ENCODE measurements at places on chromosomes 11 and 22.

DNA sequence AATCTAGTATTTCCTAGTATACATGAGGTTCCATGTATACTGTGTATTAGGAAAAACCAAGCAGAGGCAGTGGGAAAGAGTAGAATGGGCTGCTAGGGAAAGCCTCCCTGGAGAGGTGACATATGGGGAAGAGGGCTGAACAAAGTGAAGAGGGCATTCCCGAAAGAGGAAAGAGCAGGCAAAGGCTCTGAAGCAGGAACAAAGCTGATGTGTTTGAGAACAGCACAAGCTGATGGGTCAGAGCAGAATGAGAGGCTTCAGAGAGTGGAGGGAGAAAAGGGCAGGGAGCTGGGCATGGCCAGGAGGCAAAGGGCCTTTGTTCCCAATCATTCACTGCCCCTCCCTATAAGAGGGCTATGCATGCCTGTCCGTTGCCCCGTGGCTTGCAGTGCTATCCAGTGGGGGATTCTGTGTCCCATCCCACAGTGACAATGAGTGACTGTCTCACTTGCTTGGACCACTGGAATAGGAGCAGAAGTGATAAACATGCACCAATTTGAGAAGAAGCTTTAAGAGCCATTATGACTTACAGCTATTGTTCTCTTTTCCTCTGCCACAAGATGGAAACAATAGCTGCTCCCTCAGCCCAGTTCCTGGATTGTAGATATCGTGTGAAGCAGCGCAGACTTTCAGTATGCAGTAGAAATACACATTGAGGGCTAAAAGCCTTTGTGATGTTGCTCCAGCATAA is 39.6 kb downstream of the GALNT18 start:
- no peak for DNase-seq

GRCh38 chr11:110174645-110175310 is 81.6 kb downstream of the ZC3H12C start:
- no peak for DNase-seq

DNA sequence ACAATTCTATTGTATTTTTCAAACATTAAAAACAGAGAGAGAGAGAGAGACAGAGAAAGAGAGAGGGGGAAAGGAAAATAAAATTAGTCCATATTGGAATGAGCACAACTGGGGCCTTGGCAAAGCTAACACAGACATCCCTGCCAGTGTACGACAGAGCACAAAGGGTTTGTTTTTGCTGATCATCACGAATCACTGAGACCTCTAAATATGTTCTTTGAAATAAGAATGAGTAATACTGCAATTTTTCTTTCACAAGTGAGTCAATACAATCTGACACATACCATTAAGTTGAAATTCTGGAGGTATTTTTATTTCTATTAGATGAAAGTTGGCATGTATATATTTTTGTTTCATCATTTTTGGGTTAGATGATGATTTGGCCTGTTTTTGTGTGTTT is 27.0 kb upstream of the LRRC4C start:
- no peak for DNase-seq

- no peak for DNase-seq
Observed at GRCh38 chr11:71242391-71242790, 10.0 kb downstream of the SHANK2 start.

- DNase-seq: no peak
Observed at GRCh38 chr11:44946263-44946662, 4.4 kb downstream of the TP53I11 start.

DNA sequence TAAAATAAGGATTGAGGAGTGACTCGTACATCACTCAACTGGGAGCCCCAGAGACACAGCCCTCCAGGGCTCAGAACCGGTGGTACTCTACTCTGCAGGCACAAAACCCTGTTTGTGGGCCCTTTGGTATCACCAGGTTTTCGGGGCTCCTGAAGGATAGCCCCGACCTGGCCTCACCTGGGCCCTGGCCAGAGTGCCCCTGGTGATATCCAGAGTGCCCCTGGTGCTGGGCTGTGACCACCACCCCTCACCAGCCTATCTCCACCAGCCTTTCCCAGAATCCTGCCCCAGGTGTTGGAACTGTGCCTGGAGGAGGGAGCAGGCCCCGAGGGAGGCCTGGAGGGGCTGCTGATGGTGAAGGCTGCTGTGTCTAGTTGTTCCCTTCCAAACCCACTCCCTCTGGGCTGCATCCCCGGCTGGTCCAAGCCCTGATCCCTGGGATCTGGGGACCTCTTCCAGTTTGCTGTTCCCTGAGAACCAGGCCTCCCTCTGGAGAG is 2.2 kb upstream of the GGT5 start:
- no peak for DNase-seq

DNA sequence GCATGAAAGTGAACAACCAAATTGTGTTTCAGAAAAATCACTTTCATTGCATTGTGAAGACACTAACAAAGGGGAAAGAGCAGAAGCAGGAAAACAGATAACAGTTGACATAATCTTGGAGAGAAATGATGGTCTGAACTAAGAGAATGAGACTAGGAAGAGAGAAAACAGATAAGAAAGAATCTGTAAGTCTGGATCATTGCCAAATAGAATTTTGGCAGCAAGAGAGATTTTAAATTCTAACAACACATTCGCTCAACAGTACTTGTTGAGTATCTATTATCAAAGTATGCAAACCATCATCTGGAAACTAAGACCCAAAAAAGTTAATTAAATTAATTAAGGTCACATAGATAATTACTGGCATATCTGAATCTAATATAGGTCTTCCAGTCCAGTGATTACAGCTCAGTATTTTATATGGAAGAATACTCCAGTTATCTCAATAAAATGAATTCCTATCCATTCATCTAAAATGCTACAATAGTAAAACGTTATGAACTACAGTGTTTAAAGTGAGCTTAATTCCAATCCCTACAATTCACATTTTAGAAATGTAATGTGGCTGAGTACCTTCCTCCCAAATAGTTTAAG is 166.7 kb upstream of the FAT3 start:
- DNase-seq: no peak

Data from NCI-H748 treated with DMSO at 0.1 percent for 48 hours (cell line).